Endodermal cell (in vitro differentiated cells): ENCODE measurements at places on chromosomes 2 and 18.

DNA sequence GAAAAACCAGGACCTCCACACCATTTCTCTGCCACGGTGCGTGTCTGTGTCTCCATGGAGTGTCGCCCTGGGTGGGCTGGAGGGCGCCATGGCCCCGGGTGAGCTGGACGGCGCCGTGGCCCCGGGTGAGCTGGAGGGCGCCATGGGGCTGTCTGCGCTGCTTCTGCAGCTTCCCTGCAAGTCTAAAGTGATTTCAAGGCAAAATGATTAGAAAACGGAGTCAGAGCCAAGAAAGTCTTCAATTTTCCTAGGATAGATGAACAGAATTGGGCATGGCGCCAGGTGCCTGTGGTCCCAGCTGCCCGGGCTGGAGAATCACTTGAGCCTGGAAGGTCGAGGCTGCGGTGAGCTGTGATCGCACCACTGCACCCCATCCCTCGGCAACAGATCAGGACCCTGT, 27.7 kb upstream of the NFATC1 start:
- DNase-seq = no peak

- peak; percentile 89 for DNase-seq
Measured at GRCh38 chr2:27320958-27321543, 1.8 kb downstream of the MPV17 start.

DNA sequence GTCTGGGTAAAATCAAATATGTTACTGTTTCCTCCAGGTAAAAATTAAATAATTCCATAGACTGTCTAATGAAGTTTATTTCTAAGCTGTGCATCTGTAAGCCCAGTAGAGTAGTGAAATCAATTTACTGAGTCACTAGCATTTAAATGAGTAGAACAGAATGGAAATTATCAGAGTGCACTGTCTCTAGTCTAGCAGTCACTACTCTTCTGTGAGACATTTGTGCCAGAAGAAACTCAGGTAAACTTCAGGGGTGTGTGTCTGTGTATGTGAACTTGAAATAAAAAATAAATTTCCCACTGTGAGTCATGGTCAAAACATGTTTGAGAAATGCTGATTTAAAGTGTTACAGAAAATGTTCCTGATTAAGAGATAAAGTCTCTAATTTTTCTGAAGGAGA, 146.4 kb downstream of the RIF1 start:
- no peak for DNase-seq

- DNase-seq = peak; percentile 21
Measured at GRCh38 chr2:2796207-2796606, 465.1 kb upstream of the MYT1L start.

DNA sequence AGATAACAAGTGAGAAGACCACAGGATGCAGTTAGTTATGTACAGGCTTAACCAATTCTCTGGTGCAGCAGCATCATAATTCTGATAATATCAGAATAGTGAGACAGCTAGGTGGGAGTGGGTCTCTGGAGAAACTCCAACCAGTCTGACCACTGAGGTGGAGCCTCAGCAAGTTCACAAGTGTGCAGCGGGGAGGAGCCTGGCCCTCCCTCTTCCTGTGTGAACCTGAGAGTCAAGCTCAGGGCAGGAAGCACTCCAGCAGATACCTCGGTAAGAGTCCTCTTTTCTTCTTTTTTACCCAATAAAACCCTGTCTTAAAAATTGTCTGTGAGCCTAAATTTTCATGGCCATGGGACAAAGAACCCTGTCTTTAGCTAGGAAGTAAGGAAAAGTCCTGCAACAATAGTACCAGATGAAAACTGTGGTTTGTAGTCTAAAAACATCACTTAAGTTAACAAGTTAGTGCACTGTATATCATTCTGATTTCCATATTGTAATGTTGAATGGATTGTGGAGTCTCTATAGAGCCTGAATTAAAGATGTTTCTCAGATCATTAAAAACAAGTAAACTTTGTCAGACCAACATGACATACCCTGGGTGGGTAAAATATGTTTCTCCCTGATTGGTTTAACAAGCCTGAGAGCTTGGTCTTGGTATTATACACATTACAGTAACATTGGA, 370.8 kb downstream of the TMEM182 start:
- peak; percentile 52 for DNase-seq

GRCh38 chr18:68676913-68677312, 38.0 kb downstream of the TMX3 start:
- DNase-seq = no peak

DNA sequence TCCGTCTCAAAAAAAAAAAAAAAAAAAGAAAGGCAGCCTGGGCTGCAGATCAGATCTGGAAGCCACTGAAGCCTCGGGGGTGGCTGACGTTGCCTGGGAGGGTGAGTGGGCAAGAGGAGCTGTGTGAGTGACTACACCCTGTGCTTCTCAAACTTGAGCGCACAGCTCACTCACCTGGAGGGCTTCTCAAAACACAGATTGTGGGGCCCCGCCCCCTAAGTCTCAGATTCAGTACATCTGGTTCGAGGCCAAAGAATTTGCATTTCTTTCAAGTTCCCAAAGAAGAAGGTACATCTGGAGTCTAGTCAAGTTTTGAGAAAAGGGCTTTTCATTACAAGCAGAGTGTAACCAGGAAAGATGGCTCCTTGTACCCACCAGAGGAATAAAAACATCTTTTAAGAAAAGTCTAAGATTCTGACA, 97.7 kb upstream of the CAB39 start:
- no peak for DNase-seq
